ENCODE measurements at places on chromosomes 13 and 19.

DNA sequence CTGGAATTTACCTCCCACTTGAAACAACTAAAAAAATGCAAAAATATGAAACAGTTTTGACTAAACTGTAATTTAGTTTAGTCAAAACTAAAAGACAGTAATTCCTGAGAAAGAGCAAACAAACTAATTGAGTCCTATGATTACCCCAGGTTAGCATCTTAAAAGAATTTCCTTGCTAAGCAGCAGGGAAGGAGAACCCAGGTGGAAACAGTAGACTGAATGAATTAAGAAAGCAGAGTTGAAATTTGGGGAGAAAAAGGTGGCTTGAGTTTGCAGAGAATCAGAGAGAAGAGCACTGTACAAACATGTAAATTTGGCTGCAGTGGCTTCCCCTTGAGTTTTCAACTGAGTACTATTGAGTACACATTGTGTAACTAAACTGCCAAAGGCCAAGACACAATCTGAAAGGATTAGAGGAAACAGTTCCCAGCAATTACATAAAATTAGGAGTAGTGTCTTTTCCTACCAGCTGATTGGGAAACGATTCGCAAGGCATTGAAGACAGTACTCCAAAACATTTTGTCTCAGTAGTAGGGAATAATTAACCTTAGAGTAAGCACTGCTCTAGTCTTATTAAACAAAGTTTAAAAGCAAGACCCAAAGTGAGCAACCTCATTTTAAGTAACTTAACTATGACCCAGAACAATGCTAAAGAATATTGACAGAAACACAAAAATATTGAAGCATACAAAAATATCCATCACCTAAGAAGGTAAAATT is 820.5 kb downstream of the DACH1 start:
- no peak for DNase-seq

DNA sequence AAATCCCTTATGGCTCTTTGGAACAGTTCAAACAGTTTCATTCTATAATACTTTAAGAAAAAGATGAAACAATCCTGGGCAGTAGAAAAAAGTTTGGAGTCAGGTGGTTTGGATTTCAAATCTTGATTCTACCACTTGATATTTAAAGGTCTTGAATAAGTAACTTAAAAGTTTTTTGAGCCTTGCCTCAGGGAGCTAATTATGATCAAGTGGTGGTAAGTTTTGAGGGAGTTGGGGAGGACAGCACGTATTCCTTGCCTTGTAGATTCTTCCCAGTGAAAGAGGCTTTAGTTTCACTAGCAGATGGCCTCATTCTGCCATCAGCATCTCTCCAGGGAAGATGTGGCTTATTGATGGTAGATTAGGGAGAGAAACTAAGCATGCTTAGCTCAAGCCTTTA is 168.4 kb upstream of the CSNK1A1L start:
- no peak for DNase-seq

DNA sequence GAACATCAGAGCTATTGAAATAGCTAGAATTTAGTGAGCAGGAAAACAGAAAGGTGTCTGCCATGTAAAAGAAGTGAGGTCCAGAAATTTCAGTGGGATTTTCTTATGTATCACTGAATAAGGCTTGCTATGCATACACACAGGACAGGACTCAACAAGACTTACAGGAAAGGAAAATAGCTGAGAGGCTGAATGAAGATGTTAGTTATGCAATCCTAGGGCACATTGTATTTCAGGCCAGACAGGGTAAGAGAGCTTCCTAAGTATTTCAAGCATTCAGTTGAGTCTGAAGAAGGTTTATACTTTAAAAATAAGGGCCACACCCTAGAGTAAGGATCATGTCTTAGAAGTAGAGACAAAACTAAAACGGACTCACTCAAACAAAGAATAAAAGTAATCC is 419.9 kb upstream of the PRR20A start:
- no peak for DNase-seq

DNA sequence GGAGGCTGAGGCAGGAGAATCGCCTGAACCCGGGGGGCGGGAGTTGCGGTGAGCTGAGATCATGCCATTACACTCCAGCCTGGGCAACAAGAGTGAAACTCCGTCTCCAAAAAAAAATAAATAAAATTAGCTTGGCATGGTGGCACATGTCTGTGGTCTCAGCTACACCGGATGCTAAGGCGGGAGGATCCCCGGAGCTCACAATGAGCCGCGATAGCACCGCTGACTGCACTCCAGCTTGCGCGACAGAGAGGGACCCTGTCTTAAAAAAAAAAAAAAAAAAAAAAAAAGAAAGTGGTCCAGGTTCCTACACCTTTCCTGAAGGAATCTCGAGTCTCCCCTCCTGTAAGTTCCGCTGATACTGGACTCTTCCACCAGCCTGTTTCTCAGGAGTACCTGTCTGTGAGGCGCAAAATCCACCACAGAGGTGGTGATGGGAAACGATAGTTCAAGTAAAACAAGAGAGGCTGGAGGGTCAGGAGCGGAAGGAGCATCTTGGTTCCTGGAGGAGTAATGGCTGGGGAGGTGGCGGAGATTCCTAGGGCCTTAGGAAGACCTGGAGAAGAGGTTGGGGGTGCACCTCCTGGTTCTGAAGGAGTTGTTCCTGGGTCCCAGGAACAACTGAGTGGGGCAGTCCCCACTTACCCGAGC is 471 bp downstream of the FUT1 start:
- no peak for DNase-seq

- no peak for DNase-seq
Measured at GRCh38 chr19:31539386-31539785, 190.2 kb upstream of the TSHZ3 start.

DNA sequence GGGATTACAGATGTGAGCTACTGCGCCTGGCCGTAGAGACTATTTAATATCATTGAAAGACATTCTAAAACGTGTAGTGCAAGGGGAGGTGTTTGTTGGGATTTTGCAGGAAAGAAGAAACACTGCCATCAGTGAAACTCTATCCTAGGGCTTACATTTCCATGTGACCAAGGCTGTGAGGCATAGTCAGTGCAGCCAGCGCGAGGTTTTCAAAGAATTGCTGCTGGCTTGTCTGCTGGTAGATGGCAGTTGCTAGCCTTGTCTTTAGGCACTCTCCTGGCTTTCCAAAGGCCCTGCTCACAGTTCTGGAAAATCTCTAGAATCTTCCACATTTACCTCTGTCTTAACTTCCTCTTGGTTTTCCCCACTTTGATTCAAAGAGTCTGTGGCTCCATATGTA is 77.5 kb downstream of the GPC6 start:
- DNase-seq: no peak

DNA sequence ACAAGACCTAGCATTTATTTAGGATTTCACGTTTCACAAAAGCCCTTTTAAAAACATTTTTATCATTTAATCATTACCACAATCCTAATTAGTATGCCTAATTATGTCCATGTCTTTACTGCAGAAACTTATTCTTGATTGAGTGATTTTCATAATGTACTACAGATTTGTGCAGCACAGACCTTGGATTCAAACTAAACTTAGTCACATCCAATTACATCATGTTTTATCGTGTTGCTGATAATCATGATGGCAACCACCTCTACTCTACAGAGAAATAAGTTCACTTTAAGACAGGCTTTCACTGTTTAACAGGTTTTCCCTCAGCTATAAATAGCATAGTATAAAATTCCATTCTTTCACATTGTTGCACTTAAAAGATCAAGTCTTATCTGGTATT is 240.9 kb upstream of the RFC3 start:
- no peak for DNase-seq

DNA sequence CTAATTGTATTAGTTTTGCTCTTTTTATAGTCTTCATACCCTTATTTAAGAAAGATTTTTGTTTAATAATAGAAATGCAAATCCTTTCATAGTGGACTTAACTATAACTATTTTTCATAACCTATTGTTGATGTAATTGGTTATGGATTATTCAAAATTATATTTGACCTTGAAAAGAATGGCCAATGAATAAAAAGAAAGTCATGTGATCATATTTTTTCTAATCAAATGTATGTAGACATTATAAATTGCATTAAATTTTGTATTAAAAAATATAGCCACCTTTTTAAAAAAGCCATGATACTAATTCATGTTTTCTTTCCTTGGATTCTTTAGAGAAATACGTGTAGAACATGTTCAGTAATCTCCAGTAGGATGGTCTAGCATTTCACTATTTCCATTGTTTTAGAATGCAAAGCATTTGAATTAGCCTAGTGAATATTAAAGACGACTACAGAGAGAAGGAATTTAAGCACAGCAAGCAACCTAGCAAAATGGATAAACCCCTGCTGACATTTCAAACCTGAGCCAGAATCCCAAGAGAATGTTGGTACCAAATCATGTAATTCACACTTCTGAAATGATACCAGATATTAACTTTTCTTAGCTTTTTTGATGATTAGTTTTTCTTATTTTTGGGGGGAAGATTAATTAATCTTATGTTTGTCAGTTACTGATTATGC is 1297.4 kb upstream of the MIR17HG start:
- DNase-seq: no peak

DNA sequence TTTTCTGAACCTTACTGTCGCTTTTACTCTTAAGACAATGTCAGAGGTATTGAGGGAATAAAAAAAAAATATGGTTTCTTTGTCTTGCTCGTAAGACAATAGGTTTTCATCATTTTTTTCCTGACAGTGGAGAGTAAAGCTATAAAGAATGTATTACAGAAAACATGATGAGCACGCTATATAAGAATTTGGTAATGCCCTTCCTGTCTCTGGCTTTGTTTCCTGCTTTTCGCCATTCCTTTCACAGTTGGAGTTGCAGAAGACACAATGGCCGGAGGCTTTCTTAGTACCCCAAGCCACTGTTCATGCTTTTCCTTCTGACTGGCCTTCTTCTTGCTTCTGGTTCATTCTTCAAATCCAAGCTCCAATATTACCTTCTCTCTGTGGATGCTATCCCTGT is 101.0 kb upstream of the DACH1 start:
- DNase-seq: no peak

DNA sequence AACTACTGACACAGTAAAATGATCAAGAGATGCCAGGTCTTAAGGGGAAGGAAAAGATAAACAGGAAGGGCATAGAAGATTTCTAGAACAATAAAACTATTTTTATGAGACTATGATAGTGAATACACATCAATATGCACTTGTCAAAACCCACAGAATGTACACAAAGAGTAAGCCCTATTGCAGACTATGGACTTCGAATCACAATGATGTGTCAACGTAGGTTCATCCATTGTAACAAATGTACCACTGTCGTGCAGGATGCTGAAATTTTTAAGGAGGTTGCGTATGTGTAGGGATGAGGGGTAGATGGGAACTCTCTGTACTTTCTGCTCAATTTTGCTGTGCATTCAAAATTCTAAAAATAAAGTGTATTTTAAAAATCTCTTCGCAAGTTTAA is 171.9 kb downstream of the KLF12 start:
- DNase-seq: no peak

- no peak for DNase-seq
Measured at GRCh38 chr19:2127758-2128157, 23.6 kb downstream of the AP3D1 start.

DNA sequence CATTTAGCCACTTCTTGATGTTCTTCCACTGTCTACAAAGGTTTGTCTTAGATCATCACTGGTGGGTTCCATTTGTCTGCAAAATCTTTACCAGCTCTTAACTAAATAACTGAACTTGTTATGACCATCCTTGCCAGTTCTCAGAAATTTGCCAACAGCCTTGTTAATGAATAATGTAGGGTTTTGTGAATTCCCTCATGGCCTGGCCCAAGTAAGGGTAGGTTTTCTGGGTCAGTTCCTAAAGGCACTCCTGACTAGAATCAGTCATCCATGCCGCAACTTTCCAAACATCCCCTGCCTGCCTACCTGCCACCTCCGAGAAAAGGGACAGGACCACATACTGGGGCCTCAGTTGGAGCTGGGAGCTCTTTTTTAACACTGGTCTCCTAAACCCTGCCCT is 4.0 kb downstream of the COL4A1 start:
- DNase-seq: no peak

- DNase-seq: no peak
Measured at GRCh38 chr19:1250437-1251260, 2.3 kb downstream of the MIDN start.

GRCh38 chr19:33698576-33699435 is 77.1 kb downstream of the CHST8 start:
- no peak for DNase-seq

GRCh38 chr19:58553799-58554493 is 959 bp downstream of the CHMP2A start:
- no peak for DNase-seq

- DNase-seq: no peak
Measured at GRCh38 chr19:2867025-2867991, at the start of gene ZNF556. Gene ZNF556 (plus strand): TSS chr19:2867335. CDS start chr19:2867422, 87 bp downstream.

GRCh38 chr19:4811328-4812131 is 20.0 kb downstream of the TICAM1 start:
- DNase-seq: peak; percentile 76

- DNase-seq: no peak
Measured at GRCh38 chr13:105365021-105365550, 1170.4 kb downstream of the EFNB2 start.

GRCh38 chr19:45467115-45467455 is 711 bp upstream of the FOSB start:
- DNase-seq: no peak

- DNase-seq: no peak
Measured at GRCh38 chr13:47723898-47724297, 277.2 kb downstream of the SUCLA2 start.

Data from stimulated activated CD8-positive, alpha-beta memory T cell treated with anti-CD3 and anti-CD28 coated beads, Interleukin-15, amount 100 ng/mL, for 48 hours (primary cell).